ENCODE measurements at places on chromosomes 7 and 10.

DNA sequence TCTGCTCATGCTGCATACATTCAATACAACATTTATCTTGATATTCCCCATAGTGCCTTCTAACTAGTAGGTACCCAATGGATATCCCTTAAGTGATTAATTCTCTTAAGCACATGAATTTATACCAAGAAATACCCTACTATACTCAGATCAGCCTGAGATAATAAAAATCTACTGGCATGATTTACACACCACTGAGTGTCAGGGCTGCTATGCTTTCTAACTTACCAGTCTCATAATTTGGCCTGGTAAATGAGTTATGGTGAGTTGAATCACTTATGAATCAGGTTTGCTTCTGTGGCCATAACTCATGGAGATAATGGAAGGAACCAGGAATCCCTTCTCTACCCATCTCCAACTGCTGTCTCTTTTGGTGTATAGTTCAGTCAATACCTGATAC, 122.8 kb downstream of the THSD7A start:
- no peak for DNase-seq

DNA sequence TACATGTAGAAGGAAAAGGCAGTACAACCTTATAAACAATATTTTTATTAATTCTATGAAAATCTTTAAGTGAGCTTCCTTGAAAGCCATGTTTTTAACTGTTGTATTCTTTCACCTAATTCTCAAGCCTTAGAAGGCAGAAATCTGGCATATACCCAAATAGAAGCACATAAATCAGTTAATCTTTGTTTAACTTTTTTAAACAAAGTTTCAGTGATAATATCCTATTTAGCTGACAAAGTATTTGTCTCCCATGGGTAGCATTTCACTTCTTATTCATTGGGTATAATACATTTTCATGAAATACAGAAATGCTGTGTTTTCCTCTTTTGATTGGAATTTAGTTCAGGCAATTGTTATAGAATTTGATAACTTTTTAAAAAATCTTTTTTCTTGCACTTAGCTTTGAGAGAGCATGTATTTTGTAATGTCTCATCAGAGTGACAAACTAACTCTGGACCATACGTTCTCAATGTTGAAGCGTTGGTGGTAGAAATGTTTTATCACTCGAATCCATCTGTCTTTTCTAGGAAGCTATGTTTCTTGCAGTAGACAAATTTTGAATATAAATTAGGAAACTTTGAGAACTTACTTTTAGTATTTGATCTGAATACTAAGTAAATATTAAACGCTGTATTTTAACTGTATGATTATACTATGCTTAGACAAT, 78.1 kb downstream of the CREM start:
- no peak for DNase-seq

- no peak for DNase-seq
Measured at GRCh38 chr7:149584009-149584408, 86.4 kb upstream of the ZNF746 start.

GRCh38 chr10:46225597-46225996, 61.2 kb upstream of the ANTXRL start:
- no peak for DNase-seq

GRCh38 chr7:26379711-26380110, 88.0 kb downstream of the SNX10 start:
- no peak for DNase-seq

DNA sequence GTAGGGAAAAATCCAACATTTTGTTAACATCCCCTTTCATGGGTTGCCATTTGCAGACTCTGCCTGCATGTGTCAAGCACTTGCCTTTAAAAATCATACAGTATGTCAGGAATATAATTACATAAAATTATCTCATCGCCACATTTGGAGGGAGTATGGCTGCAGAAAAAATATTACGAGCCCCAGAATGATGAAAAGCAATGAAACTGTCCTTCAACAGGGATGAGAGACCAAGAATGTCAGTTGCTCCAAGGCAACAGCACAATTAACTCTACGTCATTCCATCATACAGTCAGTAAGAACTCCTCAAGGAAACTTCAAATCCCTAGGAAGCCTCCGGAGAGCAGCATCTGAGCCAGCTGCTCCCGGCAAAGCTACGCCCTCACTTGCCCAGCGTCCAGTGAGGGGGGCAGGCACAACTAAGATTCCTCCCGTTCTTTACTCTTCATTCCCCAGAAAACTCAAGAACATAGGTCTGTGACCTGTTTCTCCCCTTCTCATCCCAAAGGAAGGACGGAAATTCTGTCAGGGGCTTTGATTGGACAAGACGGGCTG, 132.9 kb downstream of the ANLN start:
- DNase-seq, result no peak

Measured in KG1 (cell line).